ENCODE measurements at places on chromosomes 11 and 22.

- no peak for DNase-seq
These were observed 105.2 kb upstream of the TMEM45B start for GRCh38 chr11:129710423-129710822.

- no peak for DNase-seq
These were observed 12.5 kb upstream of the CCDC117 start for GRCh38 chr22:28759861-28760560.

- DNase-seq: no peak
These were observed 254.4 kb upstream of the NCAM1 start for GRCh38 chr11:112706863-112707262.

DNA sequence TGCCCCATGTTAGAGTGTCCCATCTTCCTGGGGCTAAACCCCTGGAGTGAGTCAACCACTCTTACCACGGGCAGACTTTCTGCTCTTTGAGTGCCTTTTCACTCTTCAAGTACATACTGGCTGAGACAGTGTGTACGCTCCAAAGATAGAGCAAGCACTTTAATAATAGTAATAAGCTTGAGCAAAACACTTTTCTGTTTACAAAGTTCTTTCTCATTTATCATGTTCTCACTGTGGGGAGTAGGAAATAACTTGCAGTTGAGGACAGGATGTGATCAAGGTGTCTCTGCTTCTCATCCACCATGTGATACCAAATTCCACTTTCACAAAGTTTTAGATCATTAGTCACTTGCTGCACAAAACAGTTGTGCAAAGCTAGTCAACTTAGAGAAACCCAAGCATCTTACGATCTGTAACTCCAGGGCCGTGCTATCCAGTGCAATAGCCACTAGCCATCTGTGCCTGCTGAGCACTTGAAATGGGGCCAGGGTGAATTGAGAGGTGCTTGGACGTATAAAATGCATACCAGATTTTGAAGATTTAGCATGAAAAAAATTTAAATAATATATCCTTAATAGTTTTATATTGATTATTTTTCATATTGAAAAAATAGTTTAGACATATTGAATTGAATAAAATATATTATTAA lies 135.3 kb downstream of the KIF18A start:
- DNase-seq: no peak

GRCh38 chr22:19149047-19149883 lies 827 bp downstream of the GSC2 start:
- DNase-seq: no peak

- DNase-seq: no peak
These were observed at the start of gene NFAM1 for GRCh38 chr22:42432020-42432596. Gene NFAM1 (minus strand): TSS chr22:42432403. CDS start chr22:42432357, 46 bp downstream.

DNA sequence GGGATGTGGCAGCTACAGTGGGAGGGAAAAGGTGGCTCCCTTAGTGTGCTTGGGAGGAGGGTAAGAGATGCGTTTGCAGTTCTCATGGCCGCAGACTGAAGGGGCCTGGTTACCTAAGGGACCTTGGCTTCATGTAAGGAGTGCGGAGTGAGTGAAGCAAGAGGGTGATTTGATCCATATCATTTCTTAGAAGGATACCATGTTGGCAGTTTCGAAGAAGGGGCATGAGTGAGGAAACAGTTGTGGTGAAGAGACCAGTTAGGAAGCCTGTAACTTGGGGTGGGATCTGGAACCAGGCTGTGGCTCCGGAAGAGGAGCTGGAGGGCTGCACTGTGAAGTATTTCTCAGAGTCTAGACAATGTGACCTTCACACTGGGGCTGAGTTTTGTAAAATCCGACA lies 45.0 kb downstream of the ST3GAL4 start:
- DNase-seq: no peak

DNA sequence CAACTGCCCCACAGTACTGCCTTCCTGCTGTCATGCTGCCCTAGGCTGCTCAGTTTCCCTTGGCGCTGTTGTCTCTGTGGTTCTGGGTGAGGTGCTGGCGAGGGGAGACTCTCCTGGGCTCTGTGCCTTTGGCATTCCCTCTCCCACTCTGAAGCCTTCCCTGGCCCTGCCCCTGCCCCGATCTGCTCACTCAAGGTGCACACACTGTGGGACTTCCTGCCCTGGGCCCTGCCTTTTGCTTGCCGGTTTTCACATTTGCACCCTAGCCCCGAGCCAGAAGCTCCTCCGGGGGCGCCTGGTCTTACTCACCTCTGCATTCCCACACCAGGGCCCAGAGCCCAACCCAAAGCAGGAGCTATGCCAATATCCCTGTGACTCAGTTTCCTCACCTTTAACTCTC lies 12.0 kb downstream of the B3GAT1 start:
- DNase-seq: no peak

DNA sequence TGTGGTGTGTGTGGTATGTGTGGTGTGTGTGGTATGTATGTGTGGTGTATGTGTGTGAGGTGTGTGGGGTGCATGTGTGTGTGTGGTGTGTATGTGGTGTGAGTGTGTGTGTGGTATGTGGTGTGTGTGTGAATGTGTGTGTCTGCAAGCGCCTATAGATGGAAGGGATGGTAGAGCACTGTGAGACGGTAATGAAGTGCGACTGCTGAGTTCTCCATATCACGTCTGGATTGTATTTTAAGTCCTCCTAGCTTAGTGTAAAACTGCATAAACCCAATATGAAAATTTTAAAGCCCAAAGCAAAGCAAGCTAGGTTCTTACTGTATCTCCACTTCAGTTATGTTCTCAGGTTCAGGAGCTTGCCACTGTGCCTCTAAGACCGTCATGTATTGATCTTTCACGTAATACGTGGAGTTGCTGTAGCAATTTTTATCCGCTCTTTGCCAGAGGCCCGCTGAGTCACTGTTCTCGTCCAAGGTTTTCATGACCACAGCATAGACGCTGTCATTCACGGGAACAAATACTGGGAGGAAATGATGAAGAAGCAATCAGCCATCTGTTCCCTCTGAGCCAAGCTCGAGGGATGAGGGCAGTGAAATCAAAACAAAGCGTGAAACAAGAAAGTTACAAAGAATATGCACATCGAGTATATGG lies 5.5 kb downstream of the PLET1 start:
- no peak for DNase-seq

DNA sequence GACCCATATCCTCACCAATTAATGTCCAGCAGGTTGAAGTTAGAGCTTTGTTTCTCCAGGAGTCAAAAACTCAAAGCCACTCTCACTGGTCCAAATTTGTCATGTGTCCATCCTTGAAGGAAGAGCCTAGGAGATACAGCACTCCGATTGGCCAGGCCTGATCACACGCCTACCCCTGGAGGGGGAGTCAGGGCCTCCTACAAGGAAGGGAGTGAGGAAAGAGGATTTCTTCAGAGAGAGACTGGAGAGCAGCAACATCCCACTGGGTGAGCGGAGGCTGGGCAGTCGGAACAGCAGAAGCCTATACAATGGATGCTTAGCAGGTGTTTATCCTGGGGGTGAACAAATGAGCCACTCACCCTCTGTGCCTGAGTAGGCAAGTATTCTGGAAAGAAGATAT lies 113.9 kb downstream of the TRIM29 start:
- no peak for DNase-seq

GRCh38 chr11:3927129-3927796 lies 71.8 kb downstream of the STIM1 start:
- no peak for DNase-seq

DNA sequence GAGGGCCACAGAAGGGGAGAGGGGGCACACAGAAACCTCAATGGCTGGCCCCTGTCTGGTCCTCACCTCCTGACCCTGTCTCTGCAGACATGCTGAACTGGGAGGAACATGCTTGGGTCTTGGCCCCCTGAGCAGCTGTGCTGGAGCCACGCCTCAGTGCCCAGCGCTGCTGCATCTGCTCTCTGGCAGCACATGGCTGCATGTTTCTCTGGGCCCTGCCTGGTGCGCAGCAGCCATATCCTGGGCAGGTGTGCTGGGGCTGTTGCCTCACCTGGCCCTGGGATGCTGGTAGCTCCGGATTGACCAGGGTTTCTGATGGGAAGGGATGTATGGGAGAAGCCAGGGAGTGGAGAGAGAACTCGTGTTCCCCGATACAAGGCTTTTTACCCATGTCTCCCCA lies 248.0 kb downstream of the ST3GAL4 start:
- DNase-seq: no peak

- DNase-seq: no peak
These were observed 475.2 kb downstream of the JRKL start for GRCh38 chr11:96865020-96865419.

DNA sequence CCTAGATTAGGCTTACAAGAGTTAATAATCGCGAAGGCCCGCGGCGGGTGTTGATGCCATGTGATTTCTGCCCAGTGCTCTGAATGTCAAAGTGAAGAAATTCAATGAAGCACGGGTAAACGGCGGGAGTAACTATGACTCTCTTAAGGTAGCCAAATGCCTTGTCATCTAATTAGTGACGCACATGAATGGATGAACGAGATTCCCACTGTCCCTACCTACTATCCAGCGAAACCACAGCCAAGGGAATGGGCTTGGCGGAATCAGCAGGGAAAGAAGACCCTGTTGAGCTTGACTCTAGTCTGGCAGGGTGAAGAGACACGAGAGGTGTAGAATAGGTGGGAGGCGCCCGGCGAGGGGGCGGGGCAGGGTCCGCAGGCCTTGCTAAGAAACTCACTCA lies 65.5 kb downstream of the AAMDC start:
- no peak for DNase-seq

- no peak for DNase-seq
These were observed 7.7 kb downstream of the PITPNB start for GRCh38 chr22:27911330-27911729.

DNA sequence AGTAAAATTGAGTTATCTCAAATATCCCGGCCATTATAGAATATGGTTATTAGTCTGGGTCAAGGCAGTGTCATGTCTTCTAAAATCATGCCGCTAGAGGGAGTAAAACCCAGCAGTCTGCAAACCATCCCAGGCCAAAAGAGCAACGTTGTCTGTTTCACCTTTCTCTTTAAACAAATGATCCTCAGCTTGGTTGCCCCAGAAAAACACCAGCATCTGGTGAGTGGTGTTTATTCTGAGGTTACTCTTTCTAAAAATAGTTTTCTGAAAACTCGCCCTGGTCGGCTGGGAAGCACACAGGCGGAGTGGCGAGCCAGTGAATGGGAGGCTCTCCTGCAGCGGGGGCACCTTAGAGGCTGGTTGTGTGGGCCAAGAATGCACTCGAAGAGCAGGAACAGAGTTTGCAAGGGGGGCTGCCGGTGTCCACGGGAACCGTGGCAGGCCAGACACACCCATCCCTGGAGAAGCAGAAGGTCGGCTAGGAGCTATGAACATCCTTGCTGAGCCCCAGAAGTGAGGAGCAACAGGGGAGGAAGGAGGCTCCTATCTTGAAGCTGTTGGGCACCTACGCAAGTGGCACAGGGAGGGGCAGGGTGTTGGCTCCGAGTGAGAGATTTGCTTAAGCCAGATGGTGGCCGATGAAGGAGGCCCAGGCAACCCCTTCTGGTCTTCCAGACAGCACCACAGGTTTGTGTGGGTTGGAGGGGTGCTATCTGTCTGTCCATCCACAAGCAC lies 297.1 kb downstream of the ETS1 start:
- no peak for DNase-seq

DNA sequence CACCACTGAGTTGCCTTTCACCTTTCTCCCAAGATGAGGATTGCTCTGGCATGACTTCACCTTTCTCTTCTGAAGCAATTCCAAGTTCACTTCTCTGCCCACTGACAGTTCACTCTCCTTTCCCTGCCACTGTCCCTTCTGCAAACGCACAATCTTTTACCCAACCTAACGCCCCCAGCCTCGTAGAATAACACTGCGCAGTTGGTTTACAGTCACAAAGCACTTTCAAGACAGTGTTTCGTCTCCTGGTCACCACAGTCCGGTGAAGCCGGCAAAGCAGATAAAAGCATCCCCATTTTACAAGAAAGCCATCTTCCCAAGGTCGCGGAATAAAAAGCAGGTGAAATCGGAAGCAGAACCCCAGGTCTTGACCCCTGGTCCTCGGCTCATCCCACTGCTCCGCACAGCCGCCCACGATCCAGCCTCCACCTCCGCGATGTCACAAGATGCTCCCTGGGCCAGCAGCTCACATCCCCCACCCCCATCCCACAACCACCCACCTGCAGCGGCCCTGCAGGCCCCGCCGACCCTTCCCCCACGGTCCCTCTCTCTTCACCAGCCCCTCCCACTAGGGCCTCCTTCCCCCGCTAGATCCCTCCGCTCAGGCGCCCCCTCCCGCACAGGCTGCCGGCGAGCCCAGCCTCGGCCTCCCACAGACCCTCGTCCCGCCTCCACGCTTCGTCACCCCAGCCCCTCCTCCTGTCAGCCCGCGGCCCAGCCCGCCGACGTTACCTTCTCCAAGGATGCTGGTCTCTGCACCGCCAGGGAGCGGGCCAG lies 585 bp downstream of the PI4KA start:
- peak; percentile 79 for DNase-seq

DNA sequence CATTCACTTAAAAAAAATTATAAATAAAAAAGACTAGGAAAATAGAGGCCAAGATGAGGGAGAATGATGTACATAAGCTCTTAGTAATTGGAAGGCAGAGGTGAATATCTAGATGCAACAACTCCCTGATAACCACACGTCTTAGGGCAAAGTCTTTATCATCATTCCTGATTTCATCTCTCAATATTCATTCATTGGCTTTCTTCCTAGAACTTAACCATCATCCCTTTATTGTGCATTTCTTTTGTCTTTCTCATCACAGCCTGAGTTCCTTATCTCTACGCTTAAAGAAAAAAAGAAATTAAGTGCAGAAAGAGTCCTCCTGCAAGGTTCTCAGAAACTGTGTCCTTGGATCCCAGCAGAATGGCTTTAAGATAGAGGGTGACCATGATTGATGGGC lies 23.2 kb upstream of the FLI1 start:
- no peak for DNase-seq

GRCh38 chr11:117595440-117595839 lies 201.6 kb downstream of the DSCAML1 start:
- no peak for DNase-seq

DNA sequence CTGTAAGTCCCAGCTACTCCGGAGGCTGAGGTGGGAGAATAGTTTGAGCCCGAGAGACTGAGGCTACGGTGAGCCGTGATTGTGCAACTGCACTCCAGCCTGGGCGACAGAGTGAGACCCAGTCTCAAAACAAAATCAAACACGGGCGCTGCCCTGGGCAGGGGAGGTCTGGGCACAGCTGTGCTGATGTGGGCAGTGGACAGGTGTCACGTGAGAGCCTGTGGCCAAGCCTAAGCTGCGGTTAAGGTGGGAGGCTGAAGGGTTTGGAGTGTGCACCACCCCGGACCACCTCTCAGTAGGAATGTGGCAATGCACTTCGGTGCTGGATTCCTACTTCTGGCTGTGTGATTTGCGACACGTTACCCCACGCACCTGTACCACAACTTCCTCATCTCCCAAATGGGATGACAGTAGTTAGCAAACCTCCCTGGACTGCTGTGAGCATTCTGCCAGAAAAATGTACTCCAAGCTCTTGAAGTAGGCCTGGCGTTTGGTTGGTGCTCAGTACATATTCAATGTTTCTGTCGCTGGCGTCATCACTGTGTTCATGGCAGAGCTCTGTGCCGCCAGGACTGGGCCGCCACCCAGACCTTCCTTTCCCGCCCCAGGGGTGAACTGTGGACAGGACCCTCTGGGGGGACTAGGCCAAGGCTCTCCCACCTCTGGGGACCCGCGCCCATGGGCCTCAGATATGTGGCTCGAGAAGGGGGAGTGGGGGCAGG lies 807 bp upstream of the ZNF74 start:
- DNase-seq: no peak

- no peak for DNase-seq
These were observed 1.2 kb downstream of the BET1L start for GRCh38 chr11:206002-206384.

GRCh38 chr11:6638429-6638828 lies 17.2 kb downstream of the DCHS1 start:
- no peak for DNase-seq

GRCh38 chr11:129538323-129538722 lies 162.7 kb downstream of the BARX2 start:
- no peak for DNase-seq
